ENCODE measurements at places on chromosomes 1 and 21. TPM values are rescaled to one million over a fixed set of nuclear protein-coding genes. Genes with fewer than 3 reads are reported as not detected.

The SPRR2B gene
- polyA plus RNA-seq: 10.9 TPM

The KRTAP10-5 gene
- polyA plus RNA-seq: not detected

The SLC25A34 gene
- polyA plus RNA-seq: 2.7 TPM

The CHRM3 gene
- 1.7 TPM for polyA plus RNA-seq
